ENCODE measurements at places on chromosomes 4 and X.

GRCh38 chrX:48904626-48905025 is 6.8 kb downstream of the SLC35A2 start:
- H3K4me1 ChIP-seq: no peaks in the 10 kb centered on the region
- no peak for DNase-seq
- H3K36me3 ChIP-seq: peaks cover 8% of the 10 kb centered on the region
- H3K27ac ChIP-seq: no peak overlapping the region
- H3K4me3 ChIP-seq: no peak overlapping the region

DNA sequence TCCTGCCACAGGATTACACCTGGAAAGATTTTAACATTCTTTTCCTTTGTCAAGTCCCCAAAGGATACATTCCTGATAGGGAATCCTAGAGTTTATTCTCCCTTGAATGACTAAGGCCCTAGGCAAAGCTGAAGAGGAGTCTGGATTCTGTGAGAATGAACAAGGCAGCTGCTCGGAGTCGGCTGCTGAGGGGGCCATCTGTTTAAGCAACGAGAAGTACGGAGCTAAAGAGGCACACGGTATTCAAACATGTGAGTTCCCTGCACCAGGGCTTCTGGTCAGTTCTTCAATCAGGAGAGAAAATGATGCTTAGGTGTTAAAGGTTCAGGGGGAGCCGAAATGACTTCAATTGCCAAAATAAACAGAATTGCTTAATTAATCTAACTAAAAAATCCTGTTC is 97.6 kb downstream of the MGST2 start:
- no peaks in the 10 kb centered on the region for H3K27me3 ChIP-seq
- H3K4me1 ChIP-seq: peaks cover 15% of the 10 kb centered on the region
- H3K4me3 ChIP-seq: no peak overlapping the region

- no peak overlapping the region for H3K4me3 ChIP-seq
- H3K4me1 ChIP-seq: no peaks in the 10 kb centered on the region
- no peaks in the 10 kb centered on the region for H3K36me3 ChIP-seq
- H3K27me3 ChIP-seq: no peaks in the 10 kb centered on the region
- no peak for DNase-seq
- no peak overlapping the region for H3K27ac ChIP-seq
Observed at GRCh38 chrX:124619710-124620109, 273.3 kb downstream of the SH2D1A start.

DNA sequence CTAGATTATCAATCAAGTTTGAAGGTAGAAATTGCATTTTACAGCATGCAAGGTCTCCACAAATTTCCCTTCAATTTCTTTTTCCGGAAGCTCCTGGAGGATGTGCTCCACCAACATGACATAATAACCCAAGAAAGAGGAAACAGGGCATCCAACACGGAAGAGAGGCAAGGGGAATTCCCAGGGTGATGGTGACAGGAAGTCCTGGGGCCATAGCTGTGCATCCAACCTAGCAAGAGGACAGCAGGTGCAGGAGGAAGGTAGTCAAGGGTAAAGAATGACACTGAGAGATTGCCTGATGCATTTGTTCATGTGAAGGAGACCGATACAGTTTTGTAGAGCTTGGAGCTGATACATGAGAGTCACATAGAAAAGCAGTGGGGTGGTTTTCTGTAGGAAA is 115.7 kb upstream of the LSM6 start:
- no peaks in the 10 kb centered on the region for H3K4me1 ChIP-seq
- no peak overlapping the region for H3K27ac ChIP-seq
- no peaks in the 10 kb centered on the region for H3K27me3 ChIP-seq
- H3K36me3 ChIP-seq: no peaks in the 10 kb centered on the region

DNA sequence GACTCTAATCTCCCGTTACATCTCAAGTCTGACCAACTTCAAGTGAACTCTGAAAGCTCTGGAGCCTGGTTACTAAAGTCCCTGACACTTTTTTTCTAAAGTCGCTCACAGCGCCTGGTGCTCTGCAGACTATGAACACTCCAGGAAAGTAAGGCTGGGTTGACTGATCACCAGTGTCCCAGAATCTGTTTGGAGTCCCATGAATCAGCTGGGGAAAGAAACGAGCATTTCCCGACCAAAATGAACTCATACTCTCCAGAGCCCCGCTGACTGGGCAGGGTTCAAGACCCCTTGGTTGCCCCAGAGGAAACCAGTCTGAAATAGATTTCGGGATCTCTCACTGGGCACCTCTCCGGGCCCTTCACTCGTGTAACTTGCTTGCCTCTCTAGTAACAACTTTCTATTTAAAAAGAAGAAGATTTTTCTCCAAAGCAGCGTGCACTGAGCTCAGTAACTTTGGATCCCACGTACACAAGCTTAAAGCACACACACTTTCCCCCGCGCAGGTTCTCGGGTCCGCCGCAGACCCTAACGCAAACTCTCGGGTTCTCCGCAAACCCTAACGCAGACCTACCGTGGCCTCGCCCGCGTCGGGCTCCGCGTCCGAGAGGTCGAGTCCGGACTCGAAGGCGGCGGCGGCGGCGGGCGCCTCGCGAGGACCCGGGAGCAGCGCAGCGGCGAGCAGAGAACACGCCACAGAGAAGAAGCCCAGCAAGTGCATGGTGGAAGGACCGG is 964 bp downstream of the VEGFC start:
- H3K4me3 ChIP-seq: peak overlapping the region; percentile 63
- no peak overlapping the region for H3K27ac ChIP-seq
- no peaks in the 10 kb centered on the region for H3K36me3 ChIP-seq
- peaks cover 6% of the 10 kb centered on the region for H3K4me1 ChIP-seq

- DNase-seq: no peak
- H3K36me3 ChIP-seq: no peaks in the 10 kb centered on the region
- H3K27ac ChIP-seq: no peak overlapping the region
- H3K4me1 ChIP-seq: no peaks in the 10 kb centered on the region
- no peak overlapping the region for H3K4me3 ChIP-seq
Observed at GRCh38 chr4:10183462-10183861, 66.9 kb upstream of the WDR1 start.

DNA sequence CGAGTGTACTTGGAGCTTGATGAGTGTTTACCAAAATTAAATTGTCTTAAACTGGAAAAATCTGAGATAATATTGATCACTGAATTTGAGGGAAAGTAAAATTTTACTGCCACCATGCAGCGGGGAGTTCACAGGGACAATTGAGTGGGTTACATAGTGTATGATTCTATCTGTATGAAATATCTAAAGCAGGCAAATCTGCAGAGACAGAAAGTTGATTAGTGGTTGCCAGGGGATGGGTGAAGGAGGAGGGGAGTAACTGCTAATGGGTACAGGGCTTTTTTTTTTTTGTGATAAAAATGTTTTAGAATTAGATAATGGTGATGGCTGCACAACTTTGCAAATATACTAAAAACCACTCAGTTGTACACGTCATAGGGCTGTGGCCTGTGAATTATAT is 35.4 kb upstream of the PDLIM3 start:
- H3K36me3 ChIP-seq: no peaks in the 10 kb centered on the region
- peaks cover 5% of the 10 kb centered on the region for H3K4me1 ChIP-seq
- H3K27me3 ChIP-seq: no peaks in the 10 kb centered on the region
- H3K27ac ChIP-seq: no peak overlapping the region

GRCh38 chrX:55648434-55648833 is 25.2 kb downstream of the FOXR2 start:
- no peak overlapping the region for H3K4me3 ChIP-seq
- H3K27ac ChIP-seq: no peak overlapping the region
- no peaks in the 10 kb centered on the region for H3K36me3 ChIP-seq
- H3K4me1 ChIP-seq: no peaks in the 10 kb centered on the region
- no peaks in the 10 kb centered on the region for H3K27me3 ChIP-seq

DNA sequence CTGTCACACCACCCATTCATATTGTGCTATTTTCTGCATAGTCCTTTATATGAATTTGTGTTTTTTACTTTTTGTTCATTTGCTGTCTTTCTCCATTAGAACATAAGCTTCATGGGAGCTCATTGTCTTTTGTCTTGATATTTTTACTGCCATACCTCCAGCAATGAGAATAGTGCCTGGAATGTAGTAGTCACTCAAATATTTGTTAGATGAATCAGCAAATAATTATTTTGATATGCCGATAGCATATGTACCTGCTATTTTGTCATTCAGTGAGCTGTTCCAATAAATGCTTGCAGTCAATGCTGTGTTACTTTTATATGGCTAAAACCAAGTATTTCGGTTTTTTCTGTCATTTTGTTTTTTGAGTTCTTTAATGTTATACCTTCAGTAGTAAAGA is 43.5 kb upstream of the SLC25A31 start:
- peaks cover 56% of the 10 kb centered on the region for H3K36me3 ChIP-seq
- no peak overlapping the region for H3K27ac ChIP-seq
- H3K4me3 ChIP-seq: no peak overlapping the region

- H3K36me3 ChIP-seq: no peaks in the 10 kb centered on the region
- no peak for DNase-seq
- H3K27ac ChIP-seq: no peak overlapping the region
- no peaks in the 10 kb centered on the region for H3K27me3 ChIP-seq
- no peak overlapping the region for H3K4me3 ChIP-seq
Observed at GRCh38 chr4:153647975-153648374, 36.1 kb upstream of the TLR2 start.

DNA sequence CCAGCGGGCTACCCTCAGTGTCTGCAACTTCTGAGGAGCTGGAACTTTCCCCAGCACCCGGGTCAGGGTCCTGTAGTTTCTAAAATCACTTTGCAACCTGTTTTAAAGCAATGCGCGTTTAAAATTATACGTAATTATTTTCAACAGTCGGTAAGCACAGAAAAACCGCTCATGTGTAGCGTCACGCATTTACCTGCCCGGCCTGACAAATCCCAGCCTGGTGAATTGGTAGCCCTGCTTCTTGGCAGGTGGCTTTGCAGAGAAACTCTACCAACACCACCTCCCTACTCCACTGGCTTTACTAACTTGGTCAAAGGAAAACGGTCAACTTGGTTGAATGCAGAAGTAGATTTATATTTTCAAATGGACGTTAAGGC is 640 bp downstream of the BANK1 start:
- no peak for DNase-seq
- H3K4me3 ChIP-seq: no peak overlapping the region
- H3K36me3 ChIP-seq: no peaks in the 10 kb centered on the region
- H3K27me3 ChIP-seq: no peaks in the 10 kb centered on the region

- DNase-seq: no peak
- H3K27me3 ChIP-seq: no peaks in the 10 kb centered on the region
- no peaks in the 10 kb centered on the region for H3K4me1 ChIP-seq
- H3K27ac ChIP-seq: no peak overlapping the region
- H3K36me3 ChIP-seq: no peaks in the 10 kb centered on the region
Observed at GRCh38 chr4:108483079-108483478, 137.3 kb upstream of the RPL34 start.

GRCh38 chr4:40303751-40304150 is 31.4 kb upstream of the CHRNA9 start:
- no peaks in the 10 kb centered on the region for H3K36me3 ChIP-seq
- H3K27me3 ChIP-seq: peaks cover 5% of the 10 kb centered on the region
- no peak for DNase-seq
- peaks cover 6% of the 10 kb centered on the region for H3K4me1 ChIP-seq
- no peak overlapping the region for H3K27ac ChIP-seq
- no peak overlapping the region for H3K4me3 ChIP-seq

DNA sequence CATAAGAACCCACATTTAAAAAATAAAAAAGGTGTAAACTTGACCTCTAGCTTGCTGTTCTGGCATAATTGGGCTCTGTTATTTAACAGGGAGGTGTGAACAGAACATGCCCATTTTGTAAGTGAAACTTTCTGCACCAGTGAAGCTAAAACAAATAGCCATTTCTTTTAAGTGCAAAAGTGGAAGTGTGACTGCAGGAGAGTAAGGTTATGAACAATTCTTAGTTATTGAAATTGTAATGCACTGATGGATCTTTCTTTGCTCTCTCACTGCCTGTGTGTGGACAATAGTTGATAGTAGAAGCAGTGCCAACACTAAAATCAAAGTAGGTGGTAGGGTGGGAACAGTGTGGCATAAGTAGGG is 12.6 kb downstream of the P2RY10 start:
- no peaks in the 10 kb centered on the region for H3K27me3 ChIP-seq
- H3K4me3 ChIP-seq: no peak overlapping the region
- H3K4me1 ChIP-seq: no peaks in the 10 kb centered on the region
- no peak overlapping the region for H3K27ac ChIP-seq
- DNase-seq: no peak

DNA sequence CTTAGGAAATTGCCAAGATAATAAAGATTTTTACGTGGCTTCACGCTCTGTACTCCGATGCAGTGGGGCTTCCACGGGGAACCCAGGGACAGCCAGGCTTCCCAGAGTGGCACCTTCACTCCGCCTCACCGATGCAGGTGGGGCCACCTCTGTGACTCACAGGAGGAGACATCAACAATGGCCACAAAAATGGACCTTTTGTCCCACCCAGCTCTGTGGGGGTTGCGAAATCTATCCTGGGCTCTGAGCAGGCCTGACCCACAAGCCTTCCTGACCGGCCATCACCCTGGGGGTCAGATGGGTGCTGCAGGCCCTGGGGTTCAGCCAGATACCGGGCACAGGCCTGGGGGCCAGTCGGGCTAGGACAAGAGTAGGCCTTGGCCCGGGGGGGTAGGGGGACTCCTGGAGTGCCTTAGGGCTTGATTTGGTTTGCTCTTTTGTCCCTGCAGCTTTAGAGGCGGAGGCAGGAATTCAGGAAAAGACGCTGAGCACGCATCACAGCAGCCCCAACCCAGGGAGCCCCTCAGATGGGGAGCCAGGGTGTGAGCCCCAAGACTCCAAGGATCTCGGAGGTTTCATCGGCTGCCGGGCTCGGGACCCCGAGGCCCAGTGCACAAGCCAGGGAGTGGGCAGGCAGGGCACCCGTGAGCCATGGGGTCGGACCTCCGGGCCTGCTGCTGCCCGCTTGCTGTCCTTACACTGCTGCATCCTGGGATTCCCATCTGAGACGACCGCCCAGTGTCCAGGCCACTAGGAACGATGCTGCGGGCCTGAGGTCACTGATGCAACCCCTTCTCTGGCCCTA is 136.5 kb upstream of the NKX1-1 start:
- no peak overlapping the region for H3K27ac ChIP-seq
- peaks cover 1% of the 10 kb centered on the region for H3K36me3 ChIP-seq
- H3K27me3 ChIP-seq: no peaks in the 10 kb centered on the region
- H3K4me3 ChIP-seq: no peak overlapping the region
- DNase-seq: no peak
- H3K4me1 ChIP-seq: peaks cover 10% of the 10 kb centered on the region

DNA sequence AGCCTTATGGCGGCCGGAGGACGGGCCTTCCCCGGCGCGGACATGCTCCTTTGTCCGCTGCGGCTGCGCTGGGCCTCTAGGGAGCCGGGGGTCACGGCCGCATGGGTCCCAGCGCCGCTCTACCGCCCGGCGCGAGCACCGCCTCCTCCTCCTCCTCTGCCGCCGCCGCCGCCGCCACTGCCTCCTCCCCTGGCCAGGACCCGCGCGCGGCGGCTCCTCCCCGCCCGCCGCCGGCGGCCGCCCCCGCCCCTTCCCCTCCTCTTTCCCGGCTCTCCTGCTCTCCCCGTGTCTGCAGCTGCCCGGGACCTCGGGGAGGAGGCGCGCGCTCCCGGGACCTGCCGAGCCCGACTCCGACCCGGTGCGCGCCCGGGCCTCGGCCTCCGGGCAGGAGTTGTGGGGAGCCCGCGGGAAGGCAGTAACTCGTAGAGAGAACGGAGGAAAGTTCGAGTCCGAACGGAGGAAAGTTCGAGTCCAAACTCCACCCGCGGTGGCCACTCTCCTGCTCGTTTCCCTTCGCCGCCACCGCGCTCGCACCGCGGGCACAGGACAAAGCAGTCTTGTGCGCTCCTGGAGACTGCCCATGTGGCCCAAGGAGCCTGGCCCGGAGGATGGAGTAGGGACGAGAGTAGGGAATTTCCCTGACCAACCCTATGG is at the start of gene ADGRA3:
TSS of gene ADGRA3 (minus strand) at position 179 of the 654 bp plus-strand sequence. CDS start 282 bp downstream, outside the sequence.
- H3K27me3 ChIP-seq: no peaks in the 10 kb centered on the region
- peak within 1 kb of the TSS; percentile 86 for H3K27ac ChIP-seq
- no peaks in the 10 kb centered on the region for H3K4me1 ChIP-seq
- peak; percentile 80 for DNase-seq
- H3K4me3 ChIP-seq: peak within 1 kb of the TSS; percentile 96
- H3K36me3 ChIP-seq: no peaks in the 10 kb centered on the region

Data from neuronal stem cell (in vitro differentiated cells).